Mononuclear cell (primary cell): ENCODE measurements at places on chromosomes 2 and 18. TPM values are rescaled to one million over a fixed set of nuclear protein-coding genes. Genes with fewer than 3 reads are reported as not detected.

Gene CNDP1
- total RNA-seq: not detected

Gene IGFBP2
- 0.52 TPM for total RNA-seq

Gene CD226
- total RNA-seq: 64.1 TPM

Gene CHST10
- total RNA-seq: 6.0 TPM

Gene LINC00305
- total RNA-seq: not detected

Gene EML6
- 0.73 TPM for total RNA-seq

Gene SIGLEC15
- 0.42 TPM for total RNA-seq

Gene NAT8
- not detected for total RNA-seq

Gene PKP4
- 7.9 TPM for total RNA-seq

Gene SLC9A4
- total RNA-seq: under 0.01 TPM

Gene CHRND
- not detected for total RNA-seq

Gene ACKR3
- total RNA-seq: 2.7 TPM

Gene LBX2
- total RNA-seq: 0.21 TPM

Gene LYPD6
- not detected for total RNA-seq

Gene SERPINB13
- total RNA-seq: not detected

Gene GREB1L
- total RNA-seq: under 0.01 TPM

Gene ASB18
- total RNA-seq: not detected

Gene NDC80
- total RNA-seq: 8.6 TPM

Gene DGKD
- 71.8 TPM for total RNA-seq

Gene TMEM131
- 26.6 TPM for total RNA-seq

Gene ATP6V1C2
- not detected for total RNA-seq

Gene INHBB
- 0.10 TPM for total RNA-seq

Gene TUBB8B
- not detected for total RNA-seq

Gene HRH4
- 0.42 TPM for total RNA-seq

Gene MDH1B
- total RNA-seq: not detected

Gene POLR1B
- 8.2 TPM for total RNA-seq

Gene YIPF4
- total RNA-seq: 15.3 TPM
